Caki2 (cell line): ENCODE measurements at places on chromosomes 7 and 10.

DNA sequence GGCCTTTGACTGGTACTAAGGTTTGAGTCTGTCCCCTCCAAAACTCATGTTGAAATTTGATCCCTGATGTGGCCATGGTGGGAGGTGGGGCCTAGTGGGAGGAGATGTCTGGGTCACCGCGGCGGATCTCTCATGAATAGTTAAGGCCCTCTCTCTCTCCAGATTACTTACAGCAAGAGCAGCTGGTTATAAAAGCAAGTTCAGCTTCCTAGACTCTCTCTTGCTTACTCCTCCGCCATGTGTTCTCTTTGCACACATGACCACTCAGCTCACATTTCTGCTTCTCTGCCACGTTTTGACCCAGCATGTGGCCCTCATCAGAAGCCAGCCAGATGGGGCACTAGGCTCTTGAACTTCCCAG is 29.9 kb upstream of the ZMIZ1 start:
- DNase-seq = no peak

DNA sequence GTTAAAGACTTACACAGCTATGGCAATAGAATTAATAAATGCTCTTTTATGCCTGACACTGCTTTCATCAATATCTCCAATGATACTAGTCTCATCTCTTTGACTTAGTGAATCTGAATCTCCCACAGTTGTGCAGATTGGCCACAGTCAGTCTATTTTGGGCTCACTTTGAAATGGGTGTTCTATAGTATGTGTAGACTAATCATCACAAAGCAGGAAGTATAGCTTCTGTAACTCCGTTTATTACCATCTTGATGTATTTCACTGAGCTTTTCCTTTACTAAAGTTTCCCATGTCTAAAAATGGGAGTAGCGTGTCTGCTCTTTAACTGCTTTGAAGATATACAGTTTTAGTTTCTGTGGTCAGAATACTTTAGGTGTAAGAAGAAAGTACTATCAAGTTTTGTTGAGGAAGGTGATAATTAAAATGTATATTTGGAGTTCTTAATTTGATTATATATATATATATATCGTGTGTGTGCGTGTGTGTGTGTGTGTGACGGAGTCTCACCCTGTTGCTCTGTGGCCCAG is 70.1 kb downstream of the ST7 start:
- no peak for DNase-seq

DNA sequence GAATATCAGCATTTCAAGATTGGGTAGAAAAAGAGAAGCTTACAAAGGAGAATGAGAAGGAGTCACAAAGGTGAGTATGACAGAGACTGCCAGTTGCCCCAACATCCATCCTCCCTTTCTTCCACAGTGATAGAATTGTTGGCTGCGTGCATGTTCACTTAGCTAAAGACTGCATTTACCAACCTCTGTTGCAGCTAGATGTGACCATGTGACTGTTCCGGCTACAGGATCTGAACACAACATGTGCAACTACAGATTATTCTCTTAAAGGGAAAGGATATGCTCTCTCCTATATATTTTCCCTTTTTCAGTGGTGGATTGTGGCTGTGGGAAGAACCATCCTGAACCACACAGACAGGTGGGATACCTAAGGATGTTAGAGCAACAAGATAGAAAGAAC is 60.5 kb upstream of the ZNRF2 start:
- no peak for DNase-seq

- peak; percentile 84 for DNase-seq
Measured at GRCh38 chr10:73956476-73957359, 41.2 kb upstream of the VCL start.

GRCh38 chr7:360454-361100 is 70.6 kb downstream of the FOXL3 start:
- DNase-seq = no peak

DNA sequence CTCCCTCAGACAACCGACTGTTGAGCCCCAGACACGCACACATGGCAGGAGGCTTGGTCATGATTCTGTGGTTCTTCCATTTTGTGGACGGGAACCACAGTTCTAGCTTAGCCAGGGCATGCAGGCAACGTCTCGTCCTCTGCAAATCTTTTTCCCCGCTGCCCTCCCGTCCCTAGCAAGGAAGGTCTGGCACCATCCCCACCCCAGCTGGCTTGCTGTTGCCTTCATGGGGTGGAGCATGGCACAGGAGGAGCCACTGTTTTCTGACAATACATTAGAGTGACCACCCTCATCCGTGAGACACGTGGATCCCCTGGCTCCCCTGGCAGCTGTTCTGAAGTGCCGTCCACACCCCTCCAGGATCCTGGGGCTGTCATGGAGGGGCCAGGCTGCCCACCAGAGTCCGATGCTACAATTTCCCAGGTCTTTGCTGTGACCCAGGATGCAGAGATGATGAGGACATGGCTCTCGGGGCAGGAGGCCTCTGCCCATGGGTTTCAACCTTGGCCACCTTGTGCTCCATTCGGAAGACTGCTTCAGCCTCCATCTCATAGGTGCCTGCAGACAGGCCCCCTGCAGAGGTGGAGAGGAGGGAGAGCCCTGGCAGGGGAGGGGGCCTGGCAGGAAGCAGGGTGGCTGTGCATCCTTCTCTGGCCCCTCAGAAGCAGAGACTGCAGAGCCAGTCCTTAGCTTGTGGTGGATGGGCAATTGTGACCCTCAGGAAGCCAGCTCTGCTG is 233.6 kb downstream of the GLRX3 start:
- DNase-seq = no peak

- no peak for DNase-seq
Measured at GRCh38 chr7:2759736-2760097, 71.7 kb downstream of the AMZ1 start.

DNA sequence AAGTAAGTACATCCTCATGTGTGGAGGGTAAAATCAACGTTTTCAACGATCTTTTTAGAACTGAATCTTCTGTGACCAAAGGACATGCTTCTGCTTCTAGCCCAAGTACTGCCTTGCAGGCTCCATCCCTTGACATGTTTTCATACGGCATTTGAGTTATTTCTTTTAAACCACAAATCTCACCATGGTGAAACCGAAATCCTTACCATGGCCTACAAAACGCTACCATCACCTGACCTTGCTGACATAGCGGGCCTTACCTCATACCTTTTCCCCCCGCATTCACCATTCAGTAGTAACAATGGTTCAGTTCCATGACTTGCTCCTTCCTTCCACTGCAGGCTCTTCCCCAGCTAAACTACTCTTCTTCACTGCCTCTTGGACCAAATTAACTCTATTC is 3.5 kb downstream of the RNF216 start:
- no peak for DNase-seq

- DNase-seq = no peak
Measured at GRCh38 chr10:131656009-131656408, 244.8 kb upstream of the PPP2R2D start.

DNA sequence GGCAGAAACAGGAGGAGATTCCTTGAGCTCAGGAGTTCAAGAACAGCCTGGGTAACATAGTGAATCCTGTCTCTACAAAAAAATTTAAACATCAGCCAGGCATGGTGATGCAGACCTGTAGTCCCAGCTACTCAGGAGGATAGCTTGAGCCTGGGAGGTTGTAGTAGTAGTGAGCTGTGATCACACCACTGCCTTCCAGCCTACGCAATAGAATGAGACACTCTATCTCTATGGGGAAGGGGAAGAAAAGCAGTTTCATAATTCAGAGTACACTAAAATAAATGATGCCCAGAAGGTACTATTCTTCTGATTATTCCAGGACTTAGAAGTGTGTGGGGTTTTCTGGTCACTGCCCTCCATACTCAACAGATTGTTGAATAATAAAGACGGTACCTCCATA is 177.3 kb downstream of the KMT2E start:
- DNase-seq = no peak

DNA sequence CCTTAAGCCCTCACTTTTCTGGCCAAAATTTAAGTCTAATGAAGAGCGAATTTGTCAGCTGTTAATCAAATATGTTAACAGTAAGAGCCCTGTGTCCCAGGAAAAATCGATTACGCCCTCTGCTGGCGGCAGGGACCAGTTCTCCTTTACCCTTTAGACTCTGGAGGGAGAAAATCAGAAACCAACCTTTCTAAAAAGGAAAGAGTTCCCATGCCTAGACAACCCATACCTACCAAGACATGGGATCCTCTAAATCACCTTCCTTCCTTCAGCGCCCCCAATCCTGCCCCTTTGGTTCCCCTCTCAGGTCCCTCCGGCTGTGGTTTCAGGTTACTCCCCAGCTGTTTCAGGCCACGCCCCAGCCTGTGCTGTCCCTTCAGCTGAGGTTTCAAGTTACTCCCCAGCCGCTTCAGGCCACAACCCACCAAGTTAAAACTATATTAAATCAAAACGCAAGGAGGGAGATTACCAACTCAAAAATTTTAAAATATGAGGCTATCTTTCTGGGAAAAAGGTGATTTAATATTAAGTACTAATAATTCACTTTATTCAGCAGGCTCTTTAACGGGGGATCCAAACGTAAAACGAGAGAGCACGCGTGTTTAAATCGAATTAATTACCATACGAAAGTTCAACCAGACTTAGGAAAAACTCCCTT is 1.4 kb upstream of the AKR1B15 start:
- peak; percentile 79 for DNase-seq

- DNase-seq = no peak
Measured at GRCh38 chr7:4815121-4815520, 39.7 kb downstream of the AP5Z1 start.

DNA sequence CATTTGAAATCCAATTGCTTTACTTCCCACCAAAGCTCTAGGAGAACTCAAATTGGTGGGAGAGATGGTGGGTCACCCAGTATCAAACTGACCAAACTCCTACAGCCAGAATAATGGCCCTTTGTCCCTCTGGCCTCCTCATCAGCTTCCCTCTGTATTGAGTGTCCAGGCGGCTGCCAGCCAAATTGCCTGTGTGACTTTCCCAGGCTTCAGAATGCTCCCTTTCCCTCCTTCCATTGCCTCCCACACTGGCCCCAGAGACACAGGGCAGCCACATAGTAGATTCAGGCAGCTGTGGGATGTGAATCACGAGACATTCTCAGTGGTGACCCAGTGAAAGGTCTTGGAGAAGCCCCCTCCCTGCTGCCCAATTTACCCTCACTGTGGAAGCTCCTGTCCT is 12.7 kb upstream of the VDAC2 start:
- no peak for DNase-seq

GRCh38 chr10:48450741-48451466 is 144.4 kb downstream of the MAPK8 start:
- no peak for DNase-seq

DNA sequence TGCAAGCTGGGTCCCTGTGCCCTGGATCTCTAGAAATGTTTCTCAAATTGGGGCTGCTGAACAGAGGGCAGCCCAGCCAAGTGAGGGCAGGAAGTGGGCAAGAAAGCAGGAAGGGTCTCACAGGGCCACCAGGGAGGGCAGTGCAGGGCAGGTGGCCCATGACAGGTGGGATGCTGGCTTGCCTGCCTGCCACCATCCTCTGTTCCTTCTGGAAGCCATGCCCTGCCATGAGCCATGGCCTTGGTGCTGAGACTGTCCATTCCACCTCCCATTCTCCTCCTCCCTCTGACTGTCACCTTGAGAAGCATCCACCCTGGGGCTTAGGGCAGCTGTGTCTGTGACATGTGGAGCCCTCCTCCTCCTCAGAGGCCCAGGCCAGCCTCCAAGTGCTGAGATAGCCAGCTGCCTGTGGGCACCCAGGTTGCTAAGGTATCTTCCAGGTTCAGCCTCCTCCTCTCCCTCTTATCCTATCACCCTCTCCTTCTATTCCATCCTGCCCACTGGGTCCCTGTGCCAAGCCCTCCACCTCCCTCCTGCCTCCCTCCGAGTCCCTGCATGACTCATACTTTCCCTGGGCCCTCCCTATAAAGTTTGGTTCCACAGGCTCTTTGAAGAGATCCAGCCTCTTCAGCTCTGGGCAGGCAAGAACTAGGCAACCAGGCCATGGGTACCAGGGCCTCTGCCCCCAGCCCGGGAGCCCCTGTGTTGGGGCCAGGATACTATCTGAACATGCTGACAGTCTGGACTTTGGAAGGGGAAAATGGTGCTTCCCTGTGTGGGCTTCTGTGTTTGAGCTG is 1.3 kb downstream of the VSIR start:
- peak; percentile 74 for DNase-seq

- no peak for DNase-seq
Measured at GRCh38 chr10:75679536-75679935, 248.1 kb downstream of the LRMDA start.

GRCh38 chr7:45181286-45181960 is 23.8 kb downstream of the RAMP3 start:
- DNase-seq = no peak

DNA sequence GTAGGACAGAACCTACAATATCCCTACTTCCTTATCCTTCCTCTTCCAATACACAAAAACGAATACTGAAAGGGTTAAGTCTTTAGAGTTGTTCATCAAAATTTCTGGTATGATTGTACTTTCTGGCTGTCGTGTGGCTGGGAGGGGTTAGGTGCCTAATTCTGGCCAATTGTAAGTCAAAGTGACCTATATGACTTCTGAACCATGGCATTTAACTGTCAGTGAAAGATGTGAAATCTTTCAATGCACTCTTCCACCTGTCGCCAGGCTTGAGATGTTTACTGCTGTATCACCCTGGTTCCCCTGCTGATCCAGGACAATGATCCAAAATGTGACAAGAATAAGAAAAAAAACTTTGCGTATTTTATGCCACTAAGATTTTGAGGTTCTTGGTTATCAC is 20.8 kb downstream of the EPC1 start:
- DNase-seq = no peak

GRCh38 chr7:116083796-116084195 is 53.2 kb upstream of the TFEC start:
- DNase-seq = no peak

GRCh38 chr7:156474241-156474743 is 166.3 kb upstream of the RNF32 start:
- peak; percentile 80 for DNase-seq

GRCh38 chr7:47759056-47759706 is 177.3 kb upstream of the TNS3 start:
- DNase-seq = no peak

- DNase-seq = no peak
Measured at GRCh38 chr10:124666494-124666893, 77.7 kb downstream of the FAM53B start.

DNA sequence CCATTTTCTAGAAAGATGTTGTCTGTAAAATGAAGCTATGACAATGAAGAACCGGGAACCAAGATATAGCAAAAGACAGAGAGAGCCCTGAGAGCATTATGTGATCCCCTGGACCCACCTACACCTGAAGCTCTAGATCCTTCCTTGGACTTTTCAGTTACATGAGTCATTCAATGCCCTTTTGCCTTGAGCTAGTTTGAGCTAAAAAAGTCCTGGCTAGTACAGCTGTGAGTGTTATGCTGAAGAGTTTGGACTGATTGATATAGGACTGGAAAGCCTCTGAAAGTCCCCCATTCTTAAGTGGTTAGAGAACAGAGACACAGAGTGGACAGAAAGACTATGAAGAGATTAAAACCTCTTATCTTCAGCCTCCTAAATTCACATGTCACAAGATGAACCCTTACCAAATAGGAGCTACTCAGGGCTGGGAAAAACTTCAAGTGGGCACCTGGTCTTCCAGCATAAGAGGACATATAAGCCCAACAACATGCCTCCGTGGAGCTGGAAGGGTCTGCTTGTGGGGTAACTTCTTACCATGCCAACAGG is 386.8 kb upstream of the NFE2L3 start:
- DNase-seq = no peak

GRCh38 chr10:10598297-10598696 is 419.4 kb upstream of the CELF2 start:
- DNase-seq = no peak

GRCh38 chr7:123715198-123715597 is 33.6 kb downstream of the WASL start:
- no peak for DNase-seq
